ENCODE measurements at places on chromosomes 6 and 20.
A peak's percentile ranks its signal among the peaks of the same experiment; 100 is the strongest.

GRCh38 chr6:35719830-35720733 lies 16.8 kb upstream of the ARMC12 start:
- DNase-seq: no peak

GRCh38 chr6:77450924-77451323 lies 12.4 kb downstream of the HTR1B start:
- no peak for DNase-seq

GRCh38 chr6:83270971-83271719 lies 78.0 kb downstream of the RWDD2A start:
- no peak for DNase-seq

DNA sequence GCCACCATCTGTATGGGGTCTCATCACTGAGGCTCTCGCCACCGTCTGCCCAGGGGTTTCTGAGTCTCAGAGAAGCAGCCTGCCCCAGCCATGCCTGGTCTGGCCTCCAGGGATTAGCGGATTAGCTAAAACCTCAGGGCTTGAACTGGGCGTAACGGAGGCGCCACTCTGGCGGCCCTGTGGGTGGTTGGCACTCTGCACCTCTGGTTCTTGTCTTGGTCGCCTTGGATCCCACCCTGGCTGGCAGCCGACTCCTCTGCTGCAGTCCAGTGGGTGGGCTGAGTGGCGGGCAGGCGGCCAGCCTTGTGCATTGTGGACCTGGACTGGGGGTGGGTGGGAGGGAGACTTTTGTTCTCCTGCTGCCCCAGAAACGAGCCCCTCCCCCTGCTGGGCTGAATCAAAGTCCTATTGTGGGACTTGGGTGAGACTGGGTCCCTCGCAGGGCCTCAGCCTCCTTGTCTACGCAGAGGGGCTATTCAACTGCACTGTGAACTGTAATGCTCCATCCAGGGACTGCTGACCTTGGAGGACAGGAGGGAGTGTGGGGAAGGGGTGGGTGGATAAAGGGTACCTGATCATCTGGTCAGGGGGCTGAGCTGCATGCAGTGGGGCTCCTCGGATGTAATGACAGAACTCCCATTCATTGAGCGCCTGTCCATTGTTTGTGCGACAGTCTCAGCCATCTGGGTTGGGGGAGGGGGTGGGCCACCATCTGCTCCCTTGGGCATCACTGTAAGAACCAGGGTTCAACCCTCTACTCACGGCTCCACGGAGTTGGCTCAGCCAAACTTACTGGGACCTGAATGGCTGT lies 23.9 kb downstream of the SUN5 start:
- no peak for DNase-seq

- no peak for DNase-seq
Observed at GRCh38 chr20:48797275-48797825, 30.4 kb downstream of the PREX1 start.

- no peak for DNase-seq
Observed at GRCh38 chr6:21626756-21627155, 33.2 kb downstream of the SOX4 start.

DNA sequence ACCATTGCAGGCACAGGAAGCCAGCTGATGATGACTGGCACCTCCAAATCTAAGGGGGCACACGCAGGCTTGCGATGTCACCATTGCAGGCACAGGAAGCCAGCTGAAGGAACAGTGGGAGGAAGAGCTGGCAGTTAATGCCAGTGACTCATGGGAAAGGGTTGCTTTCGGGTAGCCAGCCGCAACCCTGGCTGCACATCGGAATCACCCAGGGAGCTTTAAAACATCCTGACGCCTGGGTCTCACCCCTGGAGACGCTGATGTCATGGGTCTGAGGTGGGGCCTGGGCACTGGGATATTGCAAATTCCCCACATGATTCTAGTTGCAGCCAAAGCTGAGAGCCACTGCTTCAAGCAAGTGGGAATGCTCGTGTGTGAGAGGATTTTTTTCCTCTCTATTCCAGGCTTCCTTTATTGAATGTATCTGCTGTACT lies 16.1 kb upstream of the CCN6 start:
- DNase-seq: no peak

- DNase-seq: peak; percentile 3
Observed at GRCh38 chr6:105560611-105561066, 157.8 kb upstream of the PREP start.

DNA sequence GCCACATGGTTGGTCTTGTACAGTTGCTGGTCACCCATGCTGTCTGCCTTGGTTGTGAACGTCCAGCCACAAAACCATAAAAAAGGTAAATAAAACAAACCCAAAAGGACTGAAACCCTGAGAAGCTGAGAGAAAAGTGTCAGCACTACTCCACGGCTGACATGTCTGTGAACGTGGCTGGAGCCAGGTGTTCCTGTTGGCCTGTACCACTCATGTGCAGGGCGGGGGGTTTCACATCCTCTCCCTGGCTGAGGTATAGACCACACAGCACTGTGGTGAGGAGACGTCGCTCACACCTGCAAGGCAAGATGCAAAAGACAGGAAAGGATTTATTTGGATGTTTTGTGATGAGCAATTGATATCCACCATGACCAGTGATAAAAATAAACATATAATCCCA lies 51.9 kb upstream of the MRPS10 start:
- no peak for DNase-seq

- DNase-seq: no peak
Observed at GRCh38 chr6:24524805-24525204, 30.0 kb downstream of the ALDH5A1 start.

GRCh38 chr6:62615366-62616015 lies 329.5 kb upstream of the KHDRBS2 start:
- no peak for DNase-seq

DNA sequence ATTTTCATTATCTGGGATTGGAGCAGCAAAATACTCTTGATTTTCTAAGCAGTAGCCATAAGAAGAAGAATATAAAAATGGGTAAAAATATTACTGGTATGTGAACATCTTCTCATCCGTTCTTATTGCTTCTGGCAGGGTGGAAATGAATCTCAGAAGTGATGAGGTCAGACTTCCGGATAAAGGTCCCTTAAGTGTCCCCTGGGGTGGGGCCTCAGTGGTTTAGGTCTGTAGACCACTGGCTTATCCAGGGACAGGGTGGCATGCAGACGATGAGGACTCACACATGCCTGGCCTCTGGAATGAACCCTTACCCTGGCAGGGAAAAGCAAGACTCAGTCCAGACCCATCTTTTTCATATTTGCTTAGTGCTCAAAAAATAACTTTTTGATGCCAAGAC lies 143.3 kb downstream of the UST start:
- no peak for DNase-seq

DNA sequence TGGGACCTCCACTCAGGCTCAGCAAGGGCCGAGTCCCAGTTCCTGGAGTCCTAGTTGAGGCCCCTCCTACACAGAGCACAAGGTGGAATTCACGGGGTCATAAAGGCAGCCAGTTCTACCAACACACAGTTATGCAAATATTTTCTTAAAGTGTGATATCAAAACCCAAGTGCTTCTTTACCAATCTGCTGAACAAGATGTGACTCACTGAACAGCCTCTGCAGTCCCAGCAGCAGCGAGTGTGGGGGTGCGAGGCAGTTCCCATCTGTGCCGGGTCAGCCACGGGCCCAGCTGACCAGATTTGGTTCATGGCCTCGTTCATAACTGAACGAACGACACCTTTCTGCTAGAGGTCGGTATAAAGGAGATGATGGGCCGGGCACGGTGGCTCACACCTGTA lies 4.5 kb upstream of the TCEA2 start:
- no peak for DNase-seq

GRCh38 chr20:17345321-17345720 lies 118.5 kb downstream of the PCSK2 start:
- no peak for DNase-seq

DNA sequence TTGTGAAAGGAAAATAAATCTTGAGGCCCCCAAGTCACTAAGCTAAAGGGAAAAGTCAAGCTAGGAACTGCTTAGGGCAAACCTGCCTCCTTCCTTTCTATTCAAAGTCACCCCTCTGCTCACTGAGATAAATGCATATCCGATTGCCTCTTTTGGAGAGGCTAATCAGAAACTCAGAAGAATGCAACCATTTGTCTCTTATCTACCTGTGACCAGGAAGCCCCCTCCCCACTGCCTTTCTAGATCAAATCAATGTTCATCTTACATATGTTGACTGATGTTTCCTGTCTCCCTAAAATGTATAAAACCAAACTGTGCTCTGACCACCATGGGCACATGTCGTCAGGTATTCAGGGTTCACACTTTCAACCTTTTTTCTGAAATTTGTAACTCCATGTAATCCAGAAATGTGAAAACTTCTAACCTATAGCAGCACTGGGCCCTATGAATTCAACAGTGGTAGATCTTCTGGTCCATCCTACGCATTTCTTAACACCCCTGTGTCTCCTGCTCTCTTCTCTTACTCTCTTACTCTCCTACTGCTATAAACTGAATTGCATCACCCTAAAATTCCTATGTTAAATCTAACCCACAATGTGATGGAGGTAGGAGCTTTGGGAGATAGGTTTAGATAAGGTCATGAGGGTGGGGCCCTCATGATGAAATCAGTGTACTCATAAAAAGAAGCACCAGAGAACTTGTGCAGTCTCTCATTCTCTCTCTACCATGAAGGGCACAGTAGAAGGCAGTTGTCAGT lies 89.3 kb downstream of the EPB41L2 start:
- no peak for DNase-seq

DNA sequence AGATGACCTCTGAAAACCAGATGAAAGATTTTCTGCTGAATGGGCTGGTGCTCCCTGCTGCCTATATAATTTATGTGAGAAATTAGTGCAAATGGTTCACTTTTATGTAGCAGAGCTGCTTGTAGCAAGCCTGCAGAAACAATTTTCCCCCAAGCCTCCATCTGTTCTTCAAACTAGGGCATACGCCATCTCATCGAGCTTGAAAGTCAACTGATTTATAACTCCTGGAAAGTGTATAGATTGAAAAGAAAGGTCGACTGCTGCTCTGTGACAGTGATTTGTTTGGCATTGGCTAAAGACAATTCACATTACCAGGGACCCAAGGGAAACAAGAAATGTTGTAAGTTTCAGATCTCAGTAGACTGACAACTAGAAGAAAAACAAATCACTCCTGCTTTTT lies 93.3 kb downstream of the PACRG start:
- DNase-seq: no peak

- no peak for DNase-seq
Observed at GRCh38 chr6:146355521-146356100, 188.0 kb upstream of the RAB32 start.

DNA sequence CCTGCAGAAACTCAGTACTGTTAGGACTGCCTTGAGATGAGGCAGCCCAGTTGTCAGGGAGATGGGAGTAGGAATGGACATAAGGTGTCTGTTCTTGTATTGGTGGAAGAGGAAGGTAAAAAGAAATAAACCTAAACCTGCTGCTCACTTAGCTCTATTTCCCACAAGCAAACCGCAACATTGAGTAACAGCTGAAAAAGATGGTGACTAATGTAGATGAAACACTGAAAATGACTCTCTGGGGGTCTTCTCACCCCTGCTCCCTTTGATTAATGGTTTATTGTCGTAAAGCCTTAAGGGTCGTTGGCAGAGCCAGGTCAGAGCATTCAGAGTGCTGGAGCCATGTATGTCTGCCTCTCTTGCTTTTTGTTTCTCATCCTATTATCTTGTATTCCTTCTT lies 87.5 kb downstream of the FOXO3 start:
- no peak for DNase-seq

GRCh38 chr6:74997646-74998045 lies 208.2 kb downstream of the COL12A1 start:
- no peak for DNase-seq

- DNase-seq: peak; percentile 50
Observed at GRCh38 chr20:44733341-44734069, 12.2 kb upstream of the KCNK15 start.

DNA sequence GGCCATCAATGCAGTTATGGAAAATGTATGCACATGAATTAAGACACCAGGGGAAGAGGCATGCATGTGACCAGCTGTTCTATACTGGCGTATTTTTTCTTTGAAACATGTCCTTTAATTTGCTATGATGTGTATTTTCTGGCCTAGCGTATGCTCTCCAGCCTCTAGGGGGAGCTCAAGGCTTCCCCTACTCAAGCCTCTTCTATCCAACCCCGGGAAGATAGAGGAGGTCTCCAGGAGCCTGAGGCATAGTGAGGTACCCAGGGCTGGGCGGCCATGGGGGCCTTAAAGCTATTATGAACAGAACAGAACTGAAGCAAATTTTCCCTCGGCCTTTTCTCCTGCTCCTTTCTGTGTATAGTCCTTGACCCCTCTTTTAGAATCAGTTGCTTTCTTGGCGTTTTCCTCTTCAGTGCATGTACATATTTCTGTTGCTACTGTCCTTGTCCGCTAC lies 528.9 kb downstream of the MAFB start:
- peak; percentile 16 for DNase-seq

- DNase-seq: no peak
Observed at GRCh38 chr20:63256954-63257353, 2.7 kb upstream of the NKAIN4 start.

- DNase-seq: no peak
Observed at GRCh38 chr20:50054626-50055511, 58.1 kb downstream of the UBE2V1 start.

DNA sequence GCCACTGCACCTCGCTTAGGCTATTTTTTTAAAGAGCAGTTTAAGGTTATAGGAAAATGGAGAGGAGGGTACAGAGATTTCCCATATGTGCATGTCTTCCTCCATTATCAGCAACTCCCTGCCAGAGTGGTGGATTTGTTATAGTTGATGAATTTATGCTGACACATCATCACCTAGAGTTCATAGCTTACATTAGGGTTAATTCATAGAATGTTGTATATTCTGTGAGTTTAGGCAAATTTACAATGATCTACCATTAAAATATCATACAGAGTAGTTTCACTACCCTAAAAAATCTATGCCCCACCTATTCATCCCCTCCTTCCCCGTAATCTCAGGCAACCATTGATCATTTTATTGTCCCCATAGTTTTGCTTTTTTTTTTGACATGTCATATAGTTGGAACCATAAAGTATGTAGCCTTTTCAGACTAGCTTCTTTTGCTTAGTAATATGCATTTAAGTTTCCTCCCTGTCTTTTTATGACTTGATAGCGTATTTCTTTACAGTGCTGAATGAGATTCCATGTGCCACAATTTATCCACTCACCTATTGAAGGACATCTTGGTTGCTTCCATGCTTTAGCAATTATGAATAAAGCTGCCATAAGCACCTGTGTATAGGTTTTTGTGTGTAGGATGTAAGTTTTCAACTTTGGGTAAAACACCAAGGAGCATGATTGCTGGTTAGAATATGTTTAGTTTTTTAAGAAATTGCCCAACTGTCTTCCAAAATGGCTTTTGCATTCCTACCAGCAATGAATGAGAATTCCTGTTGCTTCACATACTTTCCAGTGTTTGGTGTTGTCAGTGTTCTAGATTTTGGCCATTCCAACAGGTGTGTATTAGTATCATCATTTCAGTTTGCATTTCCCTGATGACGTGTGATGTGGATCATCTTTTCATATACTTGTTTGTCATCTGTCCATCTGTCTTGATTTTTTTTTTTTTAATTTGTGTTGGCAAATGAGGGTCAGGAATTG lies 60.2 kb downstream of the NCOA3 start:
- DNase-seq: no peak

DNA sequence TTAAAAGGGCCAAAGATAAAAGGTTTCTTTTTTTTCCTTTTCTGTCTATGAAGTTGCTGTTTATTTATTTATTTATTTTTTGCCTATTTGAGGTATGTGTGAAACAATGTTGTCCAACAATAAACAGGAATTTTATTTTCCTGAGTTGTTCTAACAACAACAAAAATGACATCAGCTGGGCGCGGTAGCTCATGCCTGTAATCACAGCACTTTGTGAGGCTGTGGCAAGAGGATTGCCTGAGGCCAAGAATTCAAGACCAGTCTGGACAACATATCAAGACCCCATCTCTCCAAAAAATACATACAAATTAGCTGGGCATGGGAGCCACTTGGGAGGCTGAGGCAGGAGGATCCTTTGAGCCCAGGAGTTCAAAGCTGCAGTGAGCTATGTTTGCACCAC lies 44.1 kb downstream of the MGME1 start:
- no peak for DNase-seq
